GM13976 (cell line): ENCODE measurements at places on chromosomes 5 and 9.

GRCh38 chr5:160473681-160474080 is 52.0 kb downstream of the PTTG1 start:
- no peak for DNase-seq

- no peak for DNase-seq
Observed at GRCh38 chr5:177093082-177093712, 6.5 kb downstream of the FGFR4 start.

- peak; percentile 81 for DNase-seq
Observed at GRCh38 chr5:69493396-69494133, 975 bp downstream of the OCLN start.

GRCh38 chr5:105735704-105736103 is 1935.0 kb downstream of the EFNA5 start:
- no peak for DNase-seq

DNA sequence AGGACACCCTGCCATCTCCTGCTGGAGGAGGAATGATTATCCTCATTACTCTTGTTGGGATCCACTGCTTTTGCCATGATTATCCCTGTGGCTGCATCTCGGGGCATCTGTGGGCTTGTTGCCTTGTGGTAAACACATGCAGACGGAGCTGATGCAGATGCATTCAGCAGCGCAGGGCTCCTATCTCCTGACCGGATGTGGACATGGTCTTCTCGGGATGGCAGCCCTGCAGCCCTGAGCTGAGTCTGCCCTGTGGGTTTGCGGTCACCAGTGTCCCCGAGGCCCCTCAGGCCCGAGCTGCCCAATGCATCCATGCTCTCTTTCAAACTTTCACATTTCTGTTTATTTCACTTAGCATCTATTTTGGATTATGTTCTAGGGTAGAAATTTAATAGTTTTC is 250.4 kb upstream of the IRX1 start:
- no peak for DNase-seq

DNA sequence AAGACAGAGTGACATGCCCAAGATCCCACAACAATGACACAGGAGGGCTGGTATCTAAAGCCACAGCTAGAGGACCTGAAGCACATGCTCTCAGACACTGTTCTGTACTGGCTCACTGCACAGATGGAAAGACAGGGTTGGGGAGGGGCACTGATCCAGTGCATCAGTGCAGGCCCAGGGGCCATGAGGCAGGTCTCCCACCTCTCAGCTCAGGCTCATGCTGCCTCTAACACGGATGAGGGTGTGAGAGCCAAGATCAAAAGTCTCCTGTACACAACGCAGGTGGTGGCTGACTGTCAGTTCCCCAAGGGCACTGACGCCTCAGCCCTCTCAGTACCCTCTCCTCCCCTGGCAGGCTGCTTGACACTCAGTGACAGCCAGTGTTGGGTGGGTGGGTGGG is 10.9 kb downstream of the RAPGEF1 start:
- no peak for DNase-seq

DNA sequence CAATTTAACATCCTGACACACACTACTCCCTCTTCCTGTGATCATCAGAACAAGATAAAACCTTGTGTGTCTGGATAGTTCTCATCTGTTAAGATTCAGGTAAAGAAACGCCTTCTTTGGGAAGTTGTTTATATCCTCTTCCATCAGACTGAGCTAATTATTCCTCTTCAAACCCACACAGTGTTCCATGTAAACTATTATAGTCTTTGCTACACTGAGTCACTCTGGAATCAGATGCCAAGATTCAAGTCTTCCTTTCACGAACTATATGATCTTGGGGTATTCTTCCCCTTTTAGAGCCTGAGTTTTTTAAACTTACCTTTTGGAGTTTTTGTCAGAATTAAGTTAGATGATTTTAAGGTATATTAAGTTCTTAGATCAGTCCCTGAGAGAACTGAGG is 2.0 kb downstream of the OR1J1 start:
- DNase-seq, result no peak

- no peak for DNase-seq
Observed at GRCh38 chr9:77677957-77678535, 29.9 kb upstream of the GNA14 start.

- no peak for DNase-seq
Observed at GRCh38 chr9:75299324-75299723, 211.0 kb downstream of the OSTF1 start.

DNA sequence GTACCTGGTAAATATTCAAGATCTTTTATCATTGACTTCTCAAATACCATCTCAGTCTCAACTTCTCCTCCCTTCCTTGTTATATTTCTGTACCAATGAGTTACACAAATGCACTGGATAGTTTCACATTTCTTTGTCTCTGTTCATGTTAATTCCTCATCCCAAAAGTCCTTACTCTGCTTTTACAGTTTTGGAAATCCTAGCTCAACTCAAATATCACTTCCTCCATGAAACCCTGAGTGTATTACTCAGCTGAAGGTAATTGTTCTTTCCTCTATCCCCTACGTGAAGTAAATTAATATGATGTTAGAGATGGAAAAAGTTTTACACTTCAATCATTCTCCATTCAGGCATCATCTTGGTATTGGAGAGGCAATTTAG is 241.5 kb downstream of the TLE4 start:
- DNase-seq, result no peak

DNA sequence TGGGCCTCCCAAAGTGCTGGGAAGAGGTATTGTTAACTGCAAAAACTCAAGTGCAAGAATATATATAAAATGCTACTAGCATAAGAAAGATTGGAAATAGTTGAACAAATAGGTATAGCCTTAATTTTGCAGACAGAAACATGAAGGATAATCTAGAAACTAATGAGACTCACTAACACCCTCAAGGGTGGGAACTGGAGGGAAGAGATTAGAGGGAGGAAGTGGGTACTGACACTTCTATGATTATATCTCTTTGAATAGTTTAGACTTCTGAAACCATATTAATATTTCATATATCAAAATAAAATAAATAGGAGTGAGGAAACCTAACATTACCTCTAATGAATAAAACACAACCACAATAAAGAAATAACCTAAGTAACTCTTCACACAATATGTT is 23.0 kb downstream of the AUH start:
- DNase-seq, result no peak

GRCh38 chr5:78648359-78649210 is at the start of gene LHFPL2:
LHFPL2 (minus strand) TSS chr5:78648772; CDS start chr5:78510213, 138,559 bp downstream.
- DNase-seq, result peak; percentile 87

DNA sequence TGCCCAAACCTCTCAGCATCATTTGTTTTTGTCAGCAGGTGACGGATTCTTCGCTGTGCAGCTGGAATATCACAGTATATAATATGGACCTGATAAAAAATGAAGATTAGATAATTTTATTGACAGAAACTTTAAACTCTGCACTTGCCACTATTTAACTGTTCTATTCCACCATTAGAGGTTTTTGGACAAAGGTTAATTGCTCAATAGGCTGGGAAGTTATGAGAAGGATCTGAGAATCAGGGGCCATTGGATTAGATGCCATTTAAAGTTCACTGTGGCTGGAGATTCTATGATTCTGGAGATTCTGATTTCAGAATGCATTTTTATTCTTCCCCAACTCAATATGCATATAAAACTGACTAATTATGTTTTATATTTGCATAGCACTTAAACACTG is 59.8 kb upstream of the ANXA1 start:
- DNase-seq, result no peak

DNA sequence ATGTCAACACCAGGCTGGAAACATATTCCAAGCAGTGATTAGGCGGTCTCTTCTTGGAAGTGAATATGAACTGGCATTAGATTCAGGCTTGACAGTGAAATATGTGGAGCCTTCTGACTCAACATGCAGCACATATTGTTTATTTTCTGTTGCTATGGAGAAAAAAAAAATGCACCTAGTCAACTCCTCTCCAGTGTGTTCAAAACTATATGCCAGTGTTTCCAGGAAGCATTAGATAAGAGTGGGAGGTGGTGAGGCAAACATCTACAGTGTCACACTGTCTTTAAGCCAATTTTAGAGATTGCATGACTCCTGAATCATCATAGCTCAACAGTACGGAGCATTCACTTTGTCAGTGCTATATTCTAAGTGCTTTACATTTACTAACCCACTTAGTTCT is 117.9 kb downstream of the HCN1 start:
- no peak for DNase-seq

DNA sequence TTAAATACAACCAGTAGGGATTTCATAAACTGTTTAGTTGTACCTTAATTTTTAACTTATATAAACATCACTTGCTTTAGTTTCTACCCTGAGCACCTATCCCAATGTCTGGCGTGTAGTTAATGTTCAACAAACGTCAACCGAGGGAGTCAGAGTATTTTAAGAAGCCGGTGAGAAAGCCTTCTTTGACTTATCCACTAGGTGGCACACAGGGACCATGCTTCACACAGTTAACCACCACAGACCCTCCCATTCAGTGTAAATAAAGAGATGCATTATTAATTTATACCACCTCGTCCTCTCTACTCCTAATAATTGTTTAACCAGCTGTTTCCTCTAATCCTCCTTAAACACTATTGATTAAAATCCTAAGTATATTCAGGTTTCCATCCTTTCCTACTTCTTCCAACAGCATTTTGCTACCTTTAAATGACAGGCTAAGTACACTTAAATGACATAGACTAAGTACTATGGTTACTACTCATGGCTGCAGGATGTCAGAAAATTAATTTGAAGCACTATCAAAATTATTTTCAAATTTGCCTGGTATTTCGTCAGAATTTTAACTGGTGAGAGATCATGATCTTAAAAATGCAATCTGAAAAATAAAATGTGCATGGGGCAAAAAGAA is 2.3 kb downstream of the HAPLN1 start:
- peak; percentile 62 for DNase-seq

DNA sequence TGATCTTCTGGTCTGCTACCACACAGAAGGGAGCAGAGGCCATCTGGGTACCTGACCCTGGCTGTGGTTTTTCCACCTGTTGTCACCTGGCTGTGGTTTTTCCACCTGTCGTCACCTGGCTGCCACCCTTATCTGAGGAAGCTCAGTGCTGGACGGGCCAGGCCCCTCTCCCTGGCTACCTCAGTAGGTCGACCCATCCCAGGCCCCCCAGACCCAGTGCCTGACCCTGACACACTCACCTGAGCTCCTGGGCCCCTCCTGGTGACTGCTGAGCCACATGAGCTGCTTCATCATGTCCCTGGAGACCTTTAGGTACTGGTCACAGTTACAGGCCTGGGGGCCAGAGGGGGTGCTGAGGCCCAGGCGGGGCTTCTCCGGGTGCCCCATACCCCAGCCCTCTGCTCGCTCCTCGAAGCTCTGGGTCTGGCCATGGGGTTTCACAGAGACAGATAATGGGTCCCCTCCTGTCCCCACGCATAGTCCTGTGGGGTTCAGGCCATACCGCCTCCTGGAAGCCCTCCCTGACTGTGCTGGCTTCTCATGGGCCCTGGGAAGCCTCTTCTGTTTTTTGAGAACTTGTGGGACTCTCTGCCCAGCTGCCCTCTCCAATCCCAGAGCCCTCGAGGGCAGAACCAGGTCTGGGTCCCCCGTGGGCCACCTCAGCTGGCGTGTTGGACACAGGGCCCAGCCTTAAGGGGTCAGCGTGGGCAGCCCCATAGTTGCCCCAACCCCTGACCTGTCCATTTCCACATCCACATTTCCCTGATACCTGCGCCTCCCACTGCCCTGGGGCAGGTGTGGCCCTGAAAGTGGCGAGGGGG is 7.5 kb upstream of the NRARP start:
- no peak for DNase-seq

DNA sequence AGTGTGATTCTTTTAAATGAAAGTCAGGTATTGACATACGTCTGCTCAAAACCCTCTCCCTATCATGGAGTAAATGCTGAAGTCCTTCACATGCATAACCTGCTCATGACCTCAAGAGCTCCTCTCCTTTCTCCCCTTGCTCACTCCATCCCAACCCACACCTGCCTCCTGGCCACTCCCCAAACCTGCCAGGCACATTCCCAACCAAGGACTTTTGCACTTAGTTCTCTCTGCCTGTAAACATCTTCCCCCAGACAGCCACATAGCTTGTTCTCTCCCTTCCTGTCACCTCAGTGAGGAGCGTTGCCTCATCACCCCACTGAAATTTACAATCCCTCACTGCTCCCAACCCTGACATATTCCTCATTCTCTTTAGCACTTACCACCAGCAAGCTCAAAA is 8.7 kb downstream of the SETD9 start:
- DNase-seq, result no peak

- DNase-seq, result no peak
Observed at GRCh38 chr5:11040345-11040744, 279.3 kb upstream of the DAP start.

DNA sequence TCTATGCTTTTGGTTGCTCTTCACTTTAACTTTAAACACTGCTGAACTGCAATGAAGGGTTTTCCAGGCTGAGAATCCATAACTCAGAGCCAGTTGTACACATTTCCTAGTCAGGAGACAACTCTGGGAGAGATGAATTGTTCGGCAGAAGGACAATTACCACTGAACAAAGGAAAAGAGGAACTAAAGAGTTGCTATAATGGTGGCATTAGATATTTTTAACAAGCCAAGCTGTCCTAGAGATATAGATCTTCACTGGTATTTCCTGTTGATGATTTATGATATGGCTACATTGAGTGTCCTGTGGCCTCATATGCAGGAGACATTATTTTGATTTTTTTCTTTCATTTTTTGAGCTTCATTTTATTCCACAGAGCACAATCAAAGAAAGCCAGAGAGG is 219.1 kb upstream of the PCSK5 start:
- no peak for DNase-seq
